ENCODE measurements at places on chromosomes 5 and 9.

- no peak for DNase-seq
Measured at GRCh38 chr9:76817489-76817888, 53.3 kb downstream of the PCA3 start.

- DNase-seq = no peak
Measured at GRCh38 chr5:72138943-72139521, 31.8 kb downstream of the MAP1B start.

DNA sequence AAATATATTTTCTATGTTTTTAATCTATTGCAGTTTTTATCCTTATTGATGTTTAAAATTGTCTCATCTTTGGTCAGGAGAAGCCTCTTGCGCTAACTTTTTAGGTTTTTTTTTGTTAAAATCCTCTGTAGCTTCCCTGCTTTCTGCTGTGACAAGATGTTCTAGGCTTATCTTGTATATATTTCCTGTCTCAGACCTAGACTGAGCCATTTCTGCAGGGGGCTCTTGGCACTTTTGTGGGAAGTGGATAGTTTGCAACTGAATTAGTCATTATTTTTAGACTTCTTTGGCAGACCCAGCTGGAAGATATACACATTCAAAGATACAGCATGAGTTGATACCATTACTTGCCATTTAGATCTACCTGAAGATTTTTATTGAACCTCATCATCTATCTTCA, 28.8 kb downstream of the TCERG1 start:
- no peak for DNase-seq

GRCh38 chr9:34958411-34958982, 412 bp downstream of the PHF24 start:
- no peak for DNase-seq

- DNase-seq = no peak
Measured at GRCh38 chr5:55187370-55187769, 14.4 kb upstream of the CDC20B start.

DNA sequence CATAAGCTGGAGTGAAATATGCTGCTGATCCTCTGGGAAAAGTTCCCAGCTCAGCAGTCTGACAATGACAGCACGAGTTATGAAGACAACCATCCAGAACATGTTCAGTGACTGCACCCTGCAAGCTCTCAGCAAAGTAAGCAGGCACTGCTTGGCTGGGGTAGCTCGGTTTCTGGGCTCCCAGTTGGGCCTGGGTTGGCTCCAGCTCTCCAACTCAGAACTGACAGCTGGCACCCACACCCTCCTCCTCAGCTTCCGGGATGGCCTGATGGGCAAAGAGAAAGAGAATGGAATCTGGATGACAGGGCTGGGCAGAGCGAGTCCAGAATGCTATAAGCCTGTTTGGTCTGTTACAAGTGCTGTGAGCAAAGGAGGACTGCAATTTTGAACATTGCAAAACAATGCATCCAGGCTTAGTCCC, 185.0 kb downstream of the CSNK1G3 start:
- no peak for DNase-seq

GRCh38 chr9:136122425-136123383, 4.0 kb upstream of the TMEM250 start:
- peak; percentile 32 for DNase-seq
